ENCODE measurements at places on chromosomes 16 and 17.

DNA sequence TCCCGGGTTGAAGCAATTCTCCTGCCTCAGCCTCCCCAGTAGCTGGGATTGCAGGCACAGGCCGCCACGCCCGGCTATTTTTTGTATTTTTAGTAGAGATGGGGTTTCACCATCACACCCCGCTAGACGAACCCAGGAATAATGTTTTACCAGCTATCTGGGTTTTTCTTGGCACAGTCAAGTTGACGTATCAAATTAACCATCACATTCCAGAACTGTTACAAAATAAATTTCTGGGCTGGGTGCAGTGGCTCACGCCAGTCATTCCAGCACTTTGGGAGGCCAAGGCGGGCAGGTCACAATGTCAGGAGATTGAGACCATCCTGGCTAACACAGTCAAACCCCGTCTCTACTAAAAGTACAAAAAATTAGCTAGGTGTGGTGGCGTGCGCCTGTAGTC is 501.2 kb downstream of the SHISA9 start:
- DNase-seq, result no peak

- no peak for DNase-seq
Observed at GRCh38 chr16:68636818-68637217, 8.3 kb upstream of the CDH3 start.

DNA sequence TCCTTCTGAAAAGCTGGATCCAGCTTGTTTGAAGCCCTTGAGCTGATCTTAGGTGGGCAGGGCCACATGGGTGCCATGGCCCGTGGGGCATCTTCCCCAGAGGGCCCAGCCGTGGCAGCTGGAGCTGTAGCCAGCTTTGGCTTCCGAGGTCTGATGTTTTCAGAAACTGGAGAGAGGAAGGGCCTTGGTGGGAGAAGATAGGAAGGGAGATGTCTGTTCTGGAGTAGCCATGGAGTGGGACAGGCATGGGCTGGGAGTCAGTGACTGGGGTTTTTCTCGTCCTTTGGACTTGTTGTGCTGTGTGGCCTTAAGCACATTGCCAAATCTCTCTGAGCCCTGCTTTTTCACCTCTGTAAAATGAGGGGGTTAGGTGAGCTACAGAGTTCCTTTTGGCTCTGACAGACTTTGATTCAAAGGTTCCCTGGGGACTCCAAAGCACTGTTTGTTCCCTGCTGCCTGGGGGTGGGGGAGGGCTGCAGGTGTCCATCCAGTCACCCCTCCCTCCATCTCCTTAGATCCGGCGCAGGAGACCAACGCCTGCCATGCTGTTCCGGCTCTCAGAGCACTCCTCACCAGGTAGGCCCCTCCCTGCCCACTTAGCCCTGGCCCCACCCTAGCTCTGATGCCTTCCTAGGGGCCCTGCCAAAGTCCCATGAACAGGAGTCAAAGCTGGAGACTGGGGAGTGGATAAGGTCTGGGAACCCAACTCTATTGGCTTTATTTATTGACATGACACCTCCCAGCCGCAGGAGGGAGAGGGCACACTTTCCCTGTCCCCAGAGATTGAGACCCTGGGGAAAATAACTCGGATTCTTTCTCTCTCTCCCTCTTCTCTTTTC is 2.1 kb downstream of the PPP1R1B start:
- DNase-seq, result no peak

DNA sequence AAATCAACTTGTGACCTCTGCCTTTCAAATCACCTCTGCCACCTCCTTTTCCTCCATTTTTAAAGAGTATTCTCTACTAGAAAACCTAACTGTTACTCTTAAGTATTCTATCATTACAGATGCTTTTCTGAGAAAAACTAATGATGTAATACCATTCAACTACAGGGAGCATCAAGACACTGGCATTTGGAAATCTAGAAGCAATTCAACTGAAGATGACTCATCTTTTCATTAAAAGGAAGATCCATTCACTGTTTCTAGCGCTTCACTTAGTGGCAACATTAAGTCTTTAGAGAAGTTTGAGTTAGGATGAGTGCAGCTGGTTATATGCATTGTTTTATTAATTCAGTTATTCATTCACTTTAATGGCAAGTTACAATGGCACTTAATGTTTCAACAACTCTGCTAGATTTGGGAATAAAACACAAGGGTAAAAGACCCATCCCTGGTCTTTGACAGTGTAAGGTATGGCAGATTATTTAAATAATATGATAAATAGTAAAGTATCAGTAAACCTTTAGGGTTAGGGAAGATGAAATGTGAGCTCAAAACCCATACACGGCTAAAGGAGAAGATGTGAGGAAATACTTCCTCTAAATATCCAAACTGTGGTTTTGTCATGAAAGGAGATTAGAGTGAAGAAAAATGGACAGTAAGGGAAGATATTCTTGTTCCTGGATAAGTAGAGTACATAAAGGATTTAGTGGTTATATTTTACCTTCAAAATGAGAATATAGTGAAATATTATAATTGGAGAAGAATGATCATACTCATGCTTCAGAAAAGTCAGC is 61.7 kb downstream of the KCNJ2 start:
- DNase-seq, result no peak

DNA sequence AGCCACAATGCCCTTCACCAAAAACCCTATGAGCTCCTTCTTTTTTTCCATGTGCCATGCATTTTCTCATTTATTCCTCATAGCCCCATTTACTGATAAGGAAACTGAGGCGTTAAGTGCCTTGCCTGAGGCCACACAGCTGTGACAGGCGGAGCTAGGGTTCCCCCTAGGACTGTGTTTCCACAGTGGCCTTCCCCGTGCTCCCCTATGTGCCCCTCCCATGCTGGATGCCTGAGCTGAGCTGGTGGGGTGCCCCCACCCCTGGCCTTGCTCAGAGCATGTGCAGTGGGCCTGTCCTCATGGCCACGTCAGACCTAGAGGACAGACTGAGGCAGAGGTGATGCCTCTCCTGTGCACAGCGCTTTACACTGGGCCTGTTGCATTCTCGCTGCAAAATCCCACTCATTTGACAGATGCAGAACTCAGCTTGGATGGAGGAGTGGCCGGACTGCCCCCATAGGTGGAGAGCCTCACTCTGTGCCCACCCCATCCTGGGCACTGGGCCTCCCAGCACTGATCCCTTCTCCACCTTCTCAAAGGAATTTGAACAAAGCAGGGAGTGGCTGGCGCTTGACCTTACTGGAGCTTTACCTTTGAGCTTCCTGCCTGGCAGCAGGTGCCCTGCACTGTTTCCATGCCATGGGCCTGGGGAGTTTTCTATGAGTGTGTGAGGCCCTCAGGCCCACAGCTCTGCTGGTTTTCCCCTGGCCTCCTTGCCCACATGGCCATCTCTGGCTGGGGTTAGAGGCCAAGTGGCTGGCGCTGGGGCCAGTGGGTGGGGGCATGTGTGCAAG is 2.6 kb downstream of the MAP2K3 start:
- DNase-seq, result peak; percentile 80

GRCh38 chr17:29590411-29591145 is 1.1 kb upstream of the GIT1 start:
- DNase-seq, result no peak

DNA sequence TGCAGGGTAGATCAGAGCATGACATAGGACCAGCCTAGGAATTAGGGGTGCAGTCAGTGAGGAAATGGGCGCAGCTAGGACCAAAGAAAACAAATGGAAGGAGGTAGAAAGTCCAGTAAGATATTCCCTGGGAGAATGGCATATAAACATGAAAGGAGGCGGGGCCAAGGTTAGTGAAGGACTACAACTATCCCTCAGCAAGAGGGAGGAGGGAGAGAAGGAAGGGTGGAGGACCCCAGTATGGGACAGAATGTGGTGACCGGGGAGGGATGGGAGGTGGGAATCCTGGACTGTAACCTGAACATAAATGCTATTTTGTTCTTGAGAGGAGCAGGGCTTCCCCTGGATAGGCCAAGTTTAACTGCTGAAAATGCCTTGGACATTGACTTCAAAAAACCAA is 22.8 kb downstream of the ITGB3 start:
- DNase-seq, result no peak

GRCh38 chr16:86065711-86066110 is 166.7 kb downstream of the IRF8 start:
- DNase-seq, result peak; percentile 45

GRCh38 chr17:13558588-13558987 is 43.1 kb downstream of the HS3ST3A1 start:
- DNase-seq, result no peak

GRCh38 chr16:87207509-87207908 is 109.7 kb downstream of the C16orf95 start:
- DNase-seq, result no peak

GRCh38 chr16:15879255-15879811 is 9.1 kb downstream of the CEP20 start:
- DNase-seq, result peak; percentile 43

GRCh38 chr16:82329504-82330192 is 159.6 kb upstream of the MPHOSPH6 start:
- DNase-seq, result no peak

GRCh38 chr16:75323933-75324332 is 72.5 kb upstream of the BCAR1 start:
- DNase-seq, result peak; percentile 31

DNA sequence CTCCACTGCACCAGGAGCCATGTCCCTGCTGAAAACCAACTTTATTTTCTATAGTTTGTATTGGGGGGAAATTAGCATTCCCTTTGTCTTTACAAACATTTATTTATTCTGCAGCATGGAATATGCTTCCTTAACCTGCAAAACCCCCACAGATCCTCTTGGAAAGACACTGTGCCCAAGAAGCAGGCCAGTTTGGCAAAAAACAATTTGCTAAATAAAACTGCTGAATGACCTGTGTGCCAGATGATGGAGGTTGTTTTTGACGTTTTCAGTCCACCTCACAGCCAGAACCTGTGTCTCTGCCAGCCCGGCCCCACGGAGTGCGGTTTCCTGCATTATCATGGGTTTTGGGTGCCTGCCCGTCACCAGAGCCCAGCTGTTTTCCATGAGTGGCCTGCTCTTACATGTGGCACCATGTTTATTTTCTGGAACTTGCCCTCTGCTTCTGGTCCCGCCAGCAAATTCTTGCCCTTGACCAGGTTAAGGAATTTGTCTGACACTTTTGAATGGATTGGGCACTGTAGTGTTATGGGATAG is 26.4 kb downstream of the ORC6 start:
- DNase-seq, result no peak

DNA sequence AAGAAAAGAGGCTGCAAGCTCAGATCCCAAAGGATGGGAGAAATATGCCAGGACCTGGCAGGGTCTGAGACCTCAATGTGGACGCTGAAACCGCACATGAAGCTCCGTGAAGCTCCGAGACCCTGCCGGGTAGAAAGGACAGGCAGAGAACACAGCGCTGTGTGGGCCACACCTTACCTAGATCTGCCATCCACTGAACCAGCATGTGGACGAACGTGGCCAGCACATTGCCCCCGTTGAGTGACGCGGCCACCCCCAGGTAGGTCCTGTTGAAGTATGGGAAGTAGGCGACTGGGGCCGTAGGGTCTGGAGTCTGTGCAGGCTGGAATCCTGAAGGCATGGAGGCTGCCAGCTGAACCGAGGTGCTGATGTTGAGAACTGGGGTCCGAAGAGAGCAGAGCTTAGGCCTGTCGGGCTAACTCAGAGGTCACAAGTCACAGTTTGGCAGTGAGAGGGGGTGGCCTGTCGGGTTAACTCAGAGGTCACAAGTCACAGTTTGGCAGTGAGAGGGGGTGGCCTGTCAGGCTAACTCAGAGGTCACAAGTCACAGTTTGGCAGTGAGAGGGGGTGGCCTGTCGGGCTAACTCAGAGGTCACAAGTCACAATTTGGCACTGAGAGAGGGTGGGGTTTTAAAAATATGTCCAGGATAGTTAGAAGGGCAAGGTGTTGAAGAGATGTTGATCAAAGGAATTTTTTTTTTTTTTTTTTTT is 6.1 kb upstream of the TRPV1 start:
- no peak for DNase-seq

- DNase-seq, result peak; percentile 10
Observed at GRCh38 chr16:15792563-15792971, 64.3 kb downstream of the MYH11 start.

DNA sequence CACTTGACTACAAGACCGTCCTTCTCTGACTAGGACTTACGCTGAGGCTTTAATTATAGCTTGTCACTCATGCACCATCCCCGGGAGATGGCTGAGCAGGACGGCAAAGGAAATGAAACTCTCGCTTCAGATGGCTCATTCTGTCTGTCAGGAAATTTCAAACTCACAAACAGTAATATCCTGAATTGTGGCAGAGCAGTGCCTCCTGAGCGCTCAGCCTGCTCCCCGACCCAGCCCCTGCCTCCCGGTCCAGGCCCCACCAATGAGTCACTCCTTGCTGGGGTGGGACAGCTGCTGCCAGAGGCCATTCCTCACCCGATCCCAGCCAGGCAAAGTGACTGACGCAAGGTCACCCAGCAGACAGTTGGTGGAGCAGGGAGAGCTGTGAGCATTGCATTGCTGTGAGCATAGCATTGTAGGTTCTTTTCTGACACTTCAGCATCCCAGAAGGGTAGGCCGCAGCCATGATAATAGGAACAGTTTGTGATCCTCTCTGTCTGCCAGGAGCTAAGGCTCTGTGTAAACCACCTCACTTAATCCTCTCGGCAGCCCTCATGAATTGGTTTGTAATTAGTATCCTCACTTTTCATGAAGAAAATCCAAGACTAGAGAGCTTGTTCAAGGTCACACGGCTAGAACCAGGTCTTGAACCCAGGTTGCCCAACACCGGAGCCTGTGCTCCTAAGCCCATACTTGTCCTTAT is 20.9 kb downstream of the CCDC182 start:
- no peak for DNase-seq

GRCh38 chr17:73071066-73071999 is 21.2 kb downstream of the SLC39A11 start:
- DNase-seq, result no peak

- peak; percentile 83 for DNase-seq
Observed at GRCh38 chr16:8798174-8798527, 512 bp downstream of the PMM2 start.

- no peak for DNase-seq
Observed at GRCh38 chr17:2122641-2123302, 67.9 kb downstream of the HIC1 start.
